ENCODE measurements at places on chromosomes 13 and 19.

DNA sequence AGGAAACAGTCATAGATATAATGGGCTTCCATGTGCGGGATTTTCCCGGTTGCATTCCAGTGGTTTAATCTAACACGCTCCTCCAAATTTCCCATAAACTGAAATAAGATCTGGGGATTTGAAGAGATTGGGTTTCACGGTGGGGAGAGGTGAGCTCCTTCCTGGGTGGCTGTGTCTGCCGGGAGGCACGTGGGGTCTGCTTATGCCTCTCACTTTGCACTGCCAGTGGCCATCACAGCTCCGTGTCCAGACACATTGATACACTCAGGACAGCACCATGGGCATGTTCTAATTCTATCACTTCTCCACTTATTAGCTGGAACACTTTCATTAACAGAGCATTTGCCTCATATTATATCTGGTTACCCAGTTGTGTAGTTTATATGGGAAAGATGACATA is 73.4 kb downstream of the SOX1 start:
- no peak for DNase-seq

DNA sequence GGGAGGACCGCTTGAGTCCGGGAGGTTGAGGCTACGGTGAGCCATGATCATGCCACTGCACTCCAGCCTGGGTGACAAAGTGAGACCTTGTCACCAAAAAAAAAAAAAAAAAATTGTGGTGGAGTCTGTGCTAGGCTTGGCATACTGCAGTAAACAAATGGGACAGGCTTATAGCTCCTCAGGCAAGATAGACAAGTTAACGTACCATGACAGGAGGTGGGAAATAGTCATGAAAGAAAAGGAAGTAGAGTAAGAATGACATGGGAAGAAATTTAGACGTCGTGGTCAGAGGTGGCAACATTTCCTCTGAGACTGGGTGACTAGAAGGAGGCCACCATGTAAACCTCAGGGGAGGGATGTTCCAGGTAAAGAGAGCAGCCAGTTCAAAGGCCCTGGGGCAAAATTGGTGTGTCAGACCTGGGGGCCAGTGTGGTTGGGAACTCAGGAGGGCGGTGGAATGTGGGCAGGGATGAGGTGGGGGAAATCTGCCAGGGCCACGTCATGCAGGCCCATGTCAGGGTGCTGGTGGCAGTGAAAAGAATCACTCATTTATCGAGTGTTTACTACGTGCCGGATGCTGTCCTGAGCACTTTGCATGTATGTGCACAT is 5.6 kb downstream of the SNRPA start:
- DNase-seq: no peak

DNA sequence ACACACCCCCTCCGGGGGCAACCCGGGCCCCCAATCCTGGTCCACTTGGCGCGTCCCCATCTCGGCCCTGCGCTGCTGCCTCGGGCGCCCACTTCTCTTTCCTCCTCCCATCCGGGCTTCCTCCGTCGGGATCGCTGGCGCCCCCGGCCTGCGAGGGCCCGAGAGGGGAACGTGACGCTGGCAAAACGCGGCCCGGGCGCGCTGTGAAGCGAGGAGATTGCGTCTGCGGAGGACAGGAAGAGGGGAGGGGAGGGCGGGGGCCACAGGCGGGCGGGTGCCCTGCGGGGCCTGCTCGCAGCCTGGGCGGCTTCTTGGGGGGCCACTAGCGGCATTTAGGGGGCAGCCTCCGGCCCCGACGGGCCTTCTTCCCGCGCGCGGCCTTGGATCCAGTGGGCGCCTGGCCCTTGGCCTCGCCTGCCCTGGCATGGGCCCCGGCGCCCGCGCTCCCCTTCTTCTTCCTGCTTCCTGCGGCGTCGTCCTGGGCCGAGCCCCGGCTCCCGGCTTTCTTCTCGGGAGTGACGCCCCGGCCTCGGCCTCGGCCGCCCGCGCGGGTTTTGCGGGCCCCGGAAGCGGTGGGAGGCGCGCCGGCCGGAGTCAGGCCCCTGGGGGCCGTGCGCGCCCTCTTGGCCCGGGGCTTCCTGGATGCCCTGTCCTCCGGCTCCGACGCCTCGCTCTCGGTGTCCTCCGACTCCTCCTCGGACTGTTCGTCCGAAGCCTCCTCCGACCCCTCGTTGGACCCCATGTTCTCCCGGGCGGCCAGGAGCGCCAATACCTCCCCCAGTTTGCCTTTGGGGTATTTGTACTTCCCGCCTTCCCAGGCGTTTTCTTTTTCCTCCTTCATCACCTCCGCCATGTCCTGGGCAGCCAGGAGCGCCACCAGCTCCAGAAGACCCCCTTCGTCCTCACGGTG is 2.2 kb downstream of the PNMA8B start:
- DNase-seq: no peak

DNA sequence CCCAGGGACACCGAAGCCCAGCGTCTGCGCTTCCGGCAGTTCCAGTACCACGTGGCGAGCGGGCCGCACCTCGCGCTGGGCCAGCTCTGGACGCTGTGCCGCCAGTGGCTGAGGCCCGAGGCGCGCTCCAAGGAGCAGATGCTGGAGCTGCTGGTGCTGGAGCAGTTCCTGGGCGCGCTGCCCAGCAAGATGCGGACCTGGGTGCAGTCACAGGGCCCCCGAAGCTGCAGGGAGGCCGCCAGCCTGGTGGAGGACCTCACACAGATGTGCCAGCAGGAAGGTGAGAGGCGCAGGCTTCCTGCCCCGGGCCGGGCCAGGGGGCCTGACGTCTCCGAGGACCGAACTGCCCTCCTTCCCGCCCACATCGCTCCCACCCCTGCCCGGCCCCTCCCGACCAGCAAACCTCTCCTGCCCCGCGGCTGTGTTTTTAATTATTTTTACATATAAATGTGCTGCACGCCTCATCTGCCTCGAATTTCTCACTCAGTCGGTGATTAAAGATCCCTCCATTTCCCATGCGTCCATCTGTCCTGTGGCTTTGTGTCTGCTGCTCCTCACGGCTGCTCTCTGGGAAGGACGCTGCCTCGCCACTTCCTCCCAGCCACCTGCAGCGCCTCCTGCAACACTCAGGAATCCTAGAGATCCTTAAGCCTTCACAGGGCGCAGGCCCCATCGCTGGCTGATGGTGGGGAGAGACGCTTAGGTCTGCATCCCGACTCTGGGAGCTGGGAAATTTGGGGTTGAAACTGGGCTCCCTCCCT is 4.3 kb downstream of the ZSCAN1 start:
- no peak for DNase-seq

- no peak for DNase-seq
Observed at GRCh38 chr19:51123802-51124201, 904 bp upstream of the SIGLEC9 start.

GRCh38 chr13:98686270-98686669 is 66.2 kb downstream of the SLC15A1 start:
- DNase-seq: no peak

- DNase-seq: no peak
Observed at GRCh38 chr19:47494211-47494547, 10.2 kb upstream of the KPTN start.

DNA sequence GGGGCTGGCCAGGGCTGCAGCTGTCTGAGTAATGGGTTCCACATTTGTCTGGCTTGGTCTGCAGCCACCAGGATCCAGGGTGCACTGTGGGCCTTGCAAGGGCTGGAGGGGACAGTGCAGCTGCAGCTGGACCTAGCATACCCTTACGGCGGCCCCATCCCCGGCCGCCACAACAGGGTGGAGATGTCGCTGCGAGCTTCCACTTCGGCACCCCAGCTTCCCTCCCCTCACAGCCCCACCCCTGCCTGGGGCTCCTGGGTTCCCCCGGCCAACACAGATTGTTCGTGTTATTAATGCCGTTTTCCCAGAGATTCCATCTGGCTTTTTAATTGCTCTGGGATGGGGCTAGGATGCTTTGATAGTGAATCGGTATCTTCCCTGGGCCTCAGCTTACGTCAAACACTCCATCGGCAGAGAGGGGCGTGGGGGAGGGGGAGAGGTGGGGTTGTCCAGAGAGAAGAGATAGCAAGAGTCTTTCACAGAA is 5.8 kb downstream of the CEBPA start:
- DNase-seq: no peak

DNA sequence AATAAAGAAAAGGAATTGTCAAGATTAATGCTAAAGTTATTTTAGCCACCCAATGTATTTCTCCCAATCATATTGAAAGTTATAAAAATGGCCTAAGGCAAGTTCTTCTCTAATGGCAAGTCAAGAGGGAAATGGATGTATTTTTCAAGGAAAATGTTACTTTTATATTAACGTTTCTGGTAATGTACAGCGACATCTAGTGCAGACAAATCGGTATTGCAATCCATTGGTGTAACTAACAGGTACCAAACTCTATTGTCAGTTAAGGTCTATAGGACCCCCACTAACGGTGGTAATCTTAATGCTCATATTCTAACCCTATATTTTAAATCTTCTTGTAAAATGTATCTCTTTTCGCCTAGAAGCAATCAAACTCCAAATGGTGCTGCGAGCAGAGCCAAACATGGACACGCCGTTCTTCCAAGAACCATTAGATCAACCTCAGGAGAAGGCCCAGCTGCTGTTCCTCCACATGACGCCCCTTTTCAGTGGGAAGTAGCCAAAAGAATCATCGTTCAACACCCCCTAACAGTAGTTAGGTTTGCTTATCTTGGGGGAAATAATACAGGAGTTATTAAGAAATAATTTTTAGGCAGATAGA is 98.5 kb upstream of the PABPC3 start:
- DNase-seq: no peak

DNA sequence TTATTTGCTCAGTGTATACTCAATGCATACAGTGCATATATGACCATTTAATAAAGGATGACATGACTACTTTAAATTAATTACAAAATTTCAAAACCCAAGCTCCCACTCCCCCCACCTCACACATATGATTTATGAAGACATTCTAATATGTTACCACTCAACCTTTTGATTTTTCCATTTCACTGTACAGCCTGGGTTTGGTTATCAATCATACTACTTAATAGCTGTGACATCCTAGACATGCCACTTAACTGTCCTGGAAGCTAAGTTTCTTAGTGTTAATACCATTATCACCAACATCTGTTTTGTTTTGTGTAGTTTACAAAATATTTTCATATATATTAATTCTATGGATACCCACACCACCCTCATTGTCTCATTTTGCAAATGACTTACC is 42.2 kb downstream of the UBL3 start:
- DNase-seq: no peak
